EL (cell line): ENCODE measurements at places on chromosomes 5 and 9.

- no peak for DNase-seq
These were observed 21.8 kb downstream of the KCNIP1 start for GRCh38 chr5:170525470-170526211.

DNA sequence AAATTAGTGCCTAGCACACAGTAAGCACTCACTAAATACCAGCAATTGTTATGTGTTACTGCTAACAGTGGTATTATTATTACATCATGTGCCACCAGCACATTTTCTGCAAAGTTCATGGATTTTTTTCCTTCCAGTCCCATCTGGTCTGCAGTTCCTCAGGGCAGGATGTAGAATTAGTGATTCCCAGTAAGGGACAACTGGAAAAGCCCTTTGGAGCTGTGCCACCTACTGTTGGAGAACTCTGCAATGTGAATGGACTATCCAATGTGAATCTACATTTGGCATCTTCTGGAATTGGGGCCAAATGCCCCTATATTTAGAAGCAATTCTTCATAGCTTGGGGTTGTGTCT is 154.0 kb downstream of the CDH6 start:
- peak; percentile 41 for DNase-seq

- DNase-seq, result no peak
These were observed 35.3 kb upstream of the IQGAP2 start for GRCh38 chr5:76367623-76368371.

GRCh38 chr5:60210810-60211209 is 317.3 kb upstream of the PDE4D start:
- DNase-seq, result peak; percentile 17

GRCh38 chr9:3511551-3511950 is 14.2 kb downstream of the RFX3 start:
- DNase-seq, result no peak

- no peak for DNase-seq
These were observed 94.2 kb downstream of the DPYSL3 start for GRCh38 chr5:147415651-147416050.

DNA sequence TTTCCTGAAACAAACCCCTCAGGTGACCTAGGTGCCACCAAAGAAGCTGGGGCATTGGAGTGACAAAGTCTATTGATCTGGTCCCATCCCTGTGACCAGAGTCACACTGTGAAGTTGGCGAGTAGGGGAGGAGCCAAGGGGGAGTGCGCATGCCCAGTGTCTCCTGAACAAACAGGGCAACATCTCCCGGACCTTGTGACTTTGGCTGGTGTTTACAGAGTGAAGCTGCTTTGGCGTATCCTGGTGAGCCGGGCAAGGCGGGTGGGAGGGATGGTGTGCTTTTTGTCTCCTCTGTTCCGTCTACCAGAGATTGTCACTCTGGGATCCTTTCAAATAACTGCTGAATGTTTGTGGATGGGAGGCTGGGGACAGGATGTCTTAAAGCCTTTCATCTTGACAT is 204.5 kb downstream of the HSPA4 start:
- no peak for DNase-seq

GRCh38 chr9:73148447-73148937 is 3.2 kb upstream of the ANXA1 start:
- DNase-seq, result peak; percentile 42

- DNase-seq, result no peak
These were observed 70.5 kb upstream of the NTRK2 start for GRCh38 chr9:84598921-84599636.

DNA sequence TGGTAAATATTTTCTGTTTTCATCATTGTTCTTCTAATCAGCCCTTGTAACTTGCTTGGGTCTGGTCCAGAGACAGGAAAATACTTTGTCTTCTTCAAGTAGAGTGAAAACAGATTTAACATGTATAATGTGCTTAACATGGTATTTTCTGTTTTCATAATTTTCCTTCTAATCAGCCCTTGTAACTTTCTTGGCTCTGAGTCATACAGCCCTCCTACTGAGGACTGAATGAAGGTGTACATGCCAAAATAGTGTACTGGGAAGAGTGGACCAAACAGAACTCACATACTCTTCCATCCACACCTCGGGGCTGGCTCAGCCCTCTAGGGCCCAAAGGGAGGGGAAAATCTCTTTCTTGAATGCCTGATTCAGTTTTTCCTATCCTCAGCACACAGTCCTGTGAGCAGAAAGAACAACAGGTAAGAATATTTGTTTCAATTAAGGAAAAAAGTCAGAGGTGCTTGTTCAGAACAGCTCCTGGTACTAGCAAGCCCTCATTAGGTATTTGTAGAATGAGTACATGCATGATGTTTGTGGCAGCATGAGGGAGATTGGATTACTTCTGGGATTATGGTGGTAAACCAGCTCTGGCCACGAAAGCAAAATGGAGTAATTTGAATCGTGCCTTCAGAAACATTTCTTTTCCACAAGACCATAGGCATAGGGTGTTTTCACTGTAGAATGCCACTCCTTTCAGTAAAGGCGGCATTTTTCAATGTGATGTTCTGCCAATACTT is 24.2 kb upstream of the MACIR start:
- peak; percentile 30 for DNase-seq

DNA sequence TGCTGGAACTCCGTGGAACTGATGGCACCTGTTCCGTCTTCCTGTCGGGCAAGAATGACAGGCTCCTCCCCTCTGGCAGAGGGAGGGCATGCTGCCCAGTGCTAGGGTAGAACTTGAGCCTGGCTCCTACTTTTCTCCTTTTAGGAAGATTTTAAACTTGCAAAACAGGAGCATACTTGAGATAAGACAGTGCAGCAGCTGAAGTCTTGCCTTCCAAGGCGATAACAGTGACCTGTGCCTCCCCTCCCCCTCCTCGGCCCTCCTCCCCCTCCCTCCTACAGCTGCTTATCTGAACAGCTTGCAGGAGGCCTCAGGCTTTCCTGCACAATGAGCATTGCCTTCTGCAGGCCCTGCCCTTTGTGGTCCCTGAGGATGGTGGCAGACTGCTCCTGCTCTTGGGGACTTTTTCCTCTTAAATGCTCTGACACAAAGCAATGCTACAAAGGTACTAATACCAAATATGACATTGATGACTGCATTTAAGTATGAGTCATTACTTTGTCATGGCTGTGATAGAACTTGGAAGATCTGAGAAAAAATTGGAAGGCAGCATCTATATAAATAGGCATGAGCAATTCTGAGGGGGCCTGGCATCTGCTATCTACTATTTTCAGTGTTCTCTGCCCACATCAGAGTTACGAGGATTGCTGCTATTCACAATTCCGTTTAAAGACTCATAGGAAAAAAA is 2.0 kb downstream of the GADD45G start:
- peak; percentile 21 for DNase-seq

- DNase-seq, result no peak
These were observed 19.3 kb downstream of the ASS1 start for GRCh38 chr9:130463763-130464745.

GRCh38 chr5:54115735-54116403 is 194.5 kb downstream of the ARL15 start:
- peak; percentile 66 for DNase-seq

GRCh38 chr5:100855295-100855694 is 47.8 kb downstream of the ST8SIA4 start:
- DNase-seq, result no peak

DNA sequence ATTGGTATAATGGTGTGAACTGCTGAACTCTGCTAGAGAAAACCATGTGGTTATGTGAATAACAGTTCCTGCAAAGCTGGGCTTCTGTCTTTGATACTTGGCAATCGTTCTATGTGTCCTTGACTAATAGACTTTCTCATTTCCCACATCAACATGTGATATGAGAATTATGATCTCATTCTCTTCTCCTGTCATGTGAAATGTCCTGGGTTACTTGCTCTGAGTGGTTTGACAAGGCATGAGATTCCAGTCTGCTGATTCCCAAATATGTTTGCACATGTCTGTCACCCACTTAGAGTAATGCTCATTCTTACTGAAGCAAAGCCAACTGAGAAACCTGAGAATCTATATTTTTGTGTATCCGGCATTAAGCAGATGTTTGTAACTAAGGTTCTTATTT is 141.2 kb downstream of the PARP8 start:
- no peak for DNase-seq

GRCh38 chr5:36683821-36684434 is 77.5 kb downstream of the SLC1A3 start:
- peak; percentile 33 for DNase-seq

GRCh38 chr9:93898026-93898425 is 57.1 kb downstream of the BARX1 start:
- DNase-seq, result no peak

DNA sequence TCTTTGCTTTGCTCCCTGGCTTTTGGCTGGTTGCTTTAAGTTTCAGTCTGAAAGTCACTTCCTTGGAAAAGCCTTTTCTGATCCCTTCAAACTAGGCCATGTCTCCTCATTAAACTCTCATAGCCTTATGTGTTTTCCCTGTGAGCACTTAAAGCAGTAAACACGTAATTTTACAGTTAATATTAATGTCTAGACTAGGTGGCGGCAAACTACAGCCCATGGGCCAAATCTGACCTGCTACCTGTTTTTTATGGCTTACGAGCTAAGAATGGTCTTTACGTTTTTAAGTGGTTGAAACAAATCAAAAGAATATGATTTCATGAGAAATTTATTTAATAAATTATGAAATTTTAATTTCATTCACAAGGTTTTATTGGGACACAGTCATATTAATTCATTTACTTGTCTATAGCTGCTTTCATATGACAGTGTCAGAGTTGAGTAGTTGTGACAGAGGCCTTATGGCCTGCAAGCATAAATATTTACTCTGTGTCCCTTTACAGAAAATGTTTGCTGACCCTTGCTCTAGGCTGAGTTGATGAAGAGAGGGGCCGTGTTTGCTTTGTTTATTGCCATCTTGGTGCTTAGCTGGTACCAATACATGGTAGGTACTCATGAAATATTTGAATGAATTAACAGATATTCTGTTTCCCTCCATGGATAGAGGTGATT is 7.4 kb downstream of the SLC44A1 start:
- no peak for DNase-seq

- no peak for DNase-seq
These were observed 161.9 kb downstream of the ZSWIM6 start for GRCh38 chr5:61493973-61494372.

DNA sequence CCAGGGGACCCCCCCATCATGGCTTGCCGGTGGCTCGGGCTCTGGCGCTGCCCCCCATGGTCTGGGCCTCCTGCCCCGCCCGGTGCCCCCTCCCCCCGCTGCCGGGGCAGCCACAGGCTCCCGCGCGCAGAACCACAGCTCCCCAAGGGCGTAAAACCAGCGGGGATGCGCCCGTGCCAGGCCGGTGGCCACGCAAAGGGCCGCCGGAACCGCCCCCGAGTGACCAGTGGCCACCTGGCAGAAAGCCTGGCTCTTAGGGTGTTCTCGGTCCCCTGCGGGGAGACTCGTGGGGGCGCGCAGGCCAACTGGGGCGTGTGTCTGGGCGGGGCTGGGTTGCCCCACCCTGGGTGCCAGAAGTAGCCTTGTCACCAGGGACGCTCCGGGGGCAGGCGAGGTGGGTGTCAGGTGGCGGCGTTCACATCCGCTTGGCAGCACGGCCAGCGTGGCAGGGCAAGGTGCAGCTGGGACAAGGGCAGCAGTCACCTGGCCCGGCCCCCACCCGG is 515 bp upstream of the AGPAT2 start:
- no peak for DNase-seq

- peak; percentile 78 for DNase-seq
These were observed 176.4 kb upstream of the ANKRD55 start for GRCh38 chr5:56409331-56410190.

GRCh38 chr5:160075073-160075472 is 44.2 kb downstream of the PWWP2A start:
- no peak for DNase-seq

GRCh38 chr9:129489838-129490582 is 130.9 kb downstream of the C9orf50 start:
- DNase-seq, result peak; percentile 34

DNA sequence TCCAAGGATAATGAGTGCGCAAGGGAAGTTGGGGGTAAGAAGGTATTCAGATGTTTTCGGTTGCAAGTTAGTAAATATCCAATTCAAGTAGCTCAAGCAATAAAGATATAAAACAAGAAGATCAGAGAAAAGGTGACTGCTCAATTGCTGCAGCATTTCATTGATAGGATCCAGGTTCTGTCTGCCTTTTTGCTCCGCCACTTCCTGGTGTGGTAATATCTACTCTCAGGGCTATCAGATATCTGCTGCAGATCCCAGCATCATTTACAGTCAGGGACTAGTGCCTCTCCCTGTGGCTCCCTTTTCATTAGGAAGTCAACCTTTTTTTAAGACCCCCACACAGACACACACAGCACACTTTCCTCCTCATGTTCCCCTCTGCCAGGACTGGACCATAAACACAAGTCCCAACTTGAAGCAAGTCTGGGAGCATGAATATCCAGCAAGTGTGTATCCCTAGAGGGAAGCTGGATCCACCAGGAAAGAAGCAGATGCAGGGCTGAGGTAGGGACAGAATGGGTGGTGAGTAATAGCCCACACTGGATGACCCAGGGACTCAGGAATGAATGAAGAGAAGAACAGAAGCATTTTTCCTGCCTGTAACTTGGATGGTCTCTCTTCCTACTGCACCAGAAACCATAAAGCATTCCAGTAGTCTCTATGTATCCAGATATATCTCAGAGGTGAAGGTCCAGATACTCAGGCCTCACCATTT is 53.7 kb downstream of the ZNF622 start:
- peak; percentile 55 for DNase-seq

DNA sequence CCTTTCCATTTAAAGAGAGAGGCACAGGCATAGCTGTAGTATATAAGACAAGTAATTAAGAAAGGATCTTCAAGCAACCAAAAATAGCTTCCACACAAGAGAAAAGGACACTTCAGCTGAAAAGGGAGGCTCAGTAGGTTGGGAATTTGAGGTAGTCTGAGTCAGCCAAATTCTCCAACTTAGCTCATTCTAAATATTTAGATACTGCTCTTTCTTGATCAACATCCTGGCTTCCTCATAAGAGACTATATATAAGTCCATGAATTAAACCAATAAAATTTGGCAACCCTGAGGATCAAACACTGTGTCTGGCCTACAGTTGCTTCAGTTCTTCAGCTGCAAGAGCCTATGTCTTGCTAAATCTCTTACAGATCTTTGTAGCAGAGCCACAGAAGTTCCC is 17.8 kb downstream of the HINT1 start:
- no peak for DNase-seq

- no peak for DNase-seq
These were observed 149.8 kb downstream of the ICE1 start for GRCh38 chr5:5572010-5572865.

DNA sequence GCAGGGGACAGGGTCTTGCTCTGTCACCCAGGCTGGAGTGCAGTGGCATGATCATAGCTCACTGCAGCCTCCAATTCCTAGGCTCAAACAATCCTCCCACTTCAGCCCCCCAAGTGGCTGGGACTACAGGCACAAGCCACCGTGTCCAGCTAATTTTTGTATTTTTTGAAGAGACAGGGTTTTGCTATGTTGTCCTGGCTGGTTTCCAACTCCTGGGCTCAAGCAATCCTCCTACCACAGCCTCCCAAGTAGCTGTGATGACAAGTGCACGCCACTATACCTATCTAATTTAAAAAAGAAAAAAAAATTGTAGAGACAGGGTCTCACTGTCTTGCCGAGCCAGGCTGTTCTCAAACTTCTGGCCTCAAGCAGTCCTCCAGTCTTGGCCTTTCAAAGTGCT is 31.6 kb upstream of the LECT2 start:
- no peak for DNase-seq

GRCh38 chr9:27090231-27090630 is 18.8 kb upstream of the TEK start:
- no peak for DNase-seq
